CD8-positive, alpha-beta memory T cell (primary cell): ENCODE measurements at places on chromosomes 2 and 18. TPM values are rescaled to one million over a fixed set of nuclear protein-coding genes. Genes with fewer than 3 reads are reported as not detected.

DNA sequence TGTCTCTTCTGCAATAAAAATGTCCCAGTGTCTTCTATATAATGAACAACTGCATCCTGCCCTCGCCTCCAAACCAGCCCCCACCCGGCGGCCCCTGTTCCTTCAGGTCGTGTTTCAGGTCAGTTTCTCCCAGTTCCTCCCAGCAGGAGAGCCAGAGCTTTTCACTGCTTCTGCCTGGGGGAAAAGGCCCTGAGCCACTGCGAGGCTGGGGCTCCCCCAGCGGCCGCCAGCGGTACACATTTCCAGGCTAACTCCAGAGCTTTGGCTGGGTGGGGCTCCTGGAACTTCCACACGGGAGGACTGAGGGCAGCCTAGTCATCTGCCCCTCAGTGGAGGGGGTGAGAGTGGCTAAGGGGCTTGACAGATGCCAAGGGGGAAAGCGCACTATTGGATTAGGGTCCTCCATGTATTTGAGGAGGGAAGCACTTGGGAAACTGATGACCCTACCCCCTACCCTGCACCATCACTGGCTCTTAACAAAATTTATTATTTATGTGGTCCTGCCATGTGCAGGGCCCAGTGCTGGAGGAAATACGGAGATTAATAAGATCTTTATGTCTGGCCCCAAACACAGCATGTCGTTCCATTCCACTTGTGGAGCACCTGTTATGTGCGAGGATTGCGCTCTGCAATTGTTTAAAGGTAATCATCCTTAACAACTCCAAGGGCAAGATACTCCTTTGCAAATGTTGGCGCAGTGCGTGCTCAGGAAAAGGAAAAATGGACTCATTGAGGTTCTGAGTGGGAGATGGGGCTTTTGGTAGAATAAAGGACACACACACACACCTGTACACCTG, 17.3 kb upstream of the CYS1 start:
- no peak for DNase-seq
- H3K36me3 ChIP-seq, result no peaks in the 10 kb centered on the region
- no peak overlapping the region for H3K4me3 ChIP-seq
- H3K4me1 ChIP-seq, result no peaks in the 10 kb centered on the region

- DNase-seq, result no peak
- H3K27ac ChIP-seq, result no peak overlapping the region
- H3K4me1 ChIP-seq, result no peaks in the 10 kb centered on the region
- no peaks in the 10 kb centered on the region for H3K27me3 ChIP-seq
- no peak overlapping the region for H3K4me3 ChIP-seq
Measured at GRCh38 chr18:41457765-41458326, 497.2 kb upstream of the PIK3C3 start.

DNA sequence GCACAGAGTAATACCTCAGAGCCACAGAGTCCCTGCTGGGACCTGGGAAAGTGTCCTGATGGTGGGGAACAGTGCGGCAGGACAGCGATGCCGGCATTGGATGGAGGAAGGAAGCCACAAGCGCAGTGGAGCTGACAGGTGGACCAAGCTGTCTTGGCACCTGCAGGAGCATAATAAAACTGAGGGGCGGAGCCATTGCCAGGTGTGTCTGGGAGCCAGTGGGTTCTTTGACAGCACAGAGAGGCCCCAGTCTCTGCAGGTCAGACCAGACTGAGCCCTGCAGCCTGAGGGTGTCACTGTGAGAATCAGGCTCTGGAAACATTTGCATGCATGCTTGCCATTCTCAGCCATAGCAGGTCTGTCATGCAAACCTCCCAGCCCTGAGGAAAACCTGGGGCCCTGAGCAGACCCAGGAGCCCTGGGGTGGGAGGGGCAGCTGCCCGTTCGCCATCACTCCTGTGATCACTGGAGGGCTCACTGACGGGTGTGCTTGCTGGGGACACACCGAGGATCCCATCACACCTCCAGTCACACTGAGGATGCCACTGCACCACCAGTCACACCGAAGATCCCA, 210.5 kb upstream of the HDAC4 start:
- no peak overlapping the region for H3K4me3 ChIP-seq
- no peak for DNase-seq
- H3K27ac ChIP-seq, result no peak overlapping the region
- no peaks in the 10 kb centered on the region for H3K36me3 ChIP-seq
- H3K4me1 ChIP-seq, result peaks cover 10% of the 10 kb centered on the region

- no peaks in the 10 kb centered on the region for H3K4me1 ChIP-seq
- H3K27ac ChIP-seq, result no peak overlapping the region
- no peaks in the 10 kb centered on the region for H3K36me3 ChIP-seq
- no peaks in the 10 kb centered on the region for H3K27me3 ChIP-seq
- H3K4me3 ChIP-seq, result no peak overlapping the region
Measured at GRCh38 chr2:125168442-125168841, 1143.4 kb downstream of the CNTNAP5 start.

GRCh38 chr2:16334366-16334765, 331.3 kb downstream of the CYRIA start:
- H3K27me3 ChIP-seq, result no peaks in the 10 kb centered on the region
- DNase-seq, result no peak
- H3K4me1 ChIP-seq, result no peaks in the 10 kb centered on the region
- H3K27ac ChIP-seq, result no peak overlapping the region
- H3K4me3 ChIP-seq, result no peak overlapping the region
- no peaks in the 10 kb centered on the region for H3K36me3 ChIP-seq

DNA sequence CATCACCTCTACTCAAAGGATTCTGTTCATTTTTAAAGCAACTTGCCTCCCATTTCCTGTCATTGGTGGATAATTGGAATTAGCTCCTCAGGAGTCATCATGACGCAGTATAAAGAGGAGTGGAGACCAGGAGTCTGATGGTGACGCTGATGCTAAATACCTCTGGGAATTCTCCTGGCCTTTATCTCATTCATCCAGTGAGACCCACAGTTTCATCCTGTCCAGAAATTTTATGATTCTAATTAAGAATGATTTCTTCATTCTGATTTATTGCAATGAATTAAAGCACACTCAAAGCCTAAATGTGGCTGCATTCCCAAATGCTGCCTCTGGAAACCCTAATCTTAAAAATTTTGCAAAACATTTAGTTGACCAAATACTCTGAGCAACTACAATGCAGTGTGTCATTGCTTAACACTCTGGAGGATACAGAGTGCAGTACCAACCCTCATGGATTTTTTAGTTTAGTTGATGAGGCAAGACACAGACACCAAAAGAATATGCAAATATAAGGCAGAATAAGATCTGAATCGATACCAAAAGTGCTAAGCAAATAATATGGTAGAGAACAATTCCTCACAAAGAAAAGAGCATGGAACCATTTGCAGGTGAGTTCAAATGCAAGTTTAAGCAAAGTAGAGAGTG, 236.2 kb downstream of the ETAA1 start:
- DNase-seq, result no peak
- no peaks in the 10 kb centered on the region for H3K4me1 ChIP-seq
- no peaks in the 10 kb centered on the region for H3K36me3 ChIP-seq
- H3K27ac ChIP-seq, result no peak overlapping the region
- H3K4me3 ChIP-seq, result no peak overlapping the region

GRCh38 chr2:202774104-202774503, 97.5 kb downstream of the ICA1L start:
- DNase-seq, result no peak
- H3K4me3 ChIP-seq, result no peak overlapping the region
- H3K4me1 ChIP-seq, result no peaks in the 10 kb centered on the region
- H3K36me3 ChIP-seq, result peaks cover 10% of the 10 kb centered on the region
- H3K27ac ChIP-seq, result no peak overlapping the region

DNA sequence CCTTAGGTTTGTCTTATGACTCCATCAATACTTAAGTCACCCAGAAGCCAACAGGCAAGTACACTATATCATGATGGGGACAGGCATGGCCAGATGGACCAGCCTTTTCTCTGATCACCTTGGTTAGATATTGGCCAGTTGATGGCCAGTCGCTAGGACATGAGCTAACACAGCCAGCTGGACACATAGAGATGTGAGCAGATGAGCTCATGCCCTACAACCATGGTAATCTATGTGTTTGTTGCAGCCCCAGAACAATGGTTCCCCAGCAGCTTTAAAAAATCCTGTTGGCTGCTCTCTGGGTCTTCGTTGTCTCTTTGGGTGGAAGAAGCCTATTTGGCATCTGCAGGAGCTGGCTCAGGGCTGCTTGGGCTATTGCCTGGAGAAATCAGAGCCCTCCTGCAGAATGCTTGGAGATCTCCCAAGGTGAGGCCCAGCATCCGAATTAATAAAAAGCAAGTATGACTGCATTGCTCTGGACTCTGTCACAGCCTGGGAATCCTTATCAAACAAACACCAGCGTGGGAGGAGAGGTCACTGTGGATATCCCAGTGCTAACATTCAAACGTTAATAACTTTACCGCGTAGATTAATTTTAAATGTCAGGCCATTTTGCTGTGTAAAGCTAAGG, 62.3 kb upstream of the KLHL29 start:
- DNase-seq, result no peak
- H3K4me1 ChIP-seq, result no peaks in the 10 kb centered on the region
- no peaks in the 10 kb centered on the region for H3K27me3 ChIP-seq
- H3K36me3 ChIP-seq, result no peaks in the 10 kb centered on the region
- no peak overlapping the region for H3K4me3 ChIP-seq
- H3K27ac ChIP-seq, result no peak overlapping the region

DNA sequence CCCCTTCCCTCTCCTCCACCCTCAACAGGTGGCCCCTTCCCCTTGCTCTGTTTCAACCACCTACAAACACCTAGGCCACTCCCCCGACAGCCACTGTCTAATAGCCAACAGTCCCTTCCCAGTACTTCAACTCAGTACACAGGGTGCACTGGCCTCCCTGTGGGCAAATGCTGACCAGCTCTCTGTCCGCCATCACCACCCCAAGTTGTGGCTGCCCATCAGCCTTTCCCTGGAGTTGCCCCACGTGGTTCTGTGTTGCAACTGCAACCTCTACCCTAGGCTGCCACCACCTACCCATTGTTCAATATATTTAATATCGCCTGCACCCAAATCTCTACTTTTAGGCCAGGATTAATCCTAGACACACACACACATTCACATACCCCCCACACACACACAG, 173.5 kb downstream of the MREG start:
- H3K36me3 ChIP-seq, result no peaks in the 10 kb centered on the region
- DNase-seq, result no peak
- H3K4me1 ChIP-seq, result no peaks in the 10 kb centered on the region
- H3K27me3 ChIP-seq, result no peaks in the 10 kb centered on the region
- no peak overlapping the region for H3K4me3 ChIP-seq
- H3K27ac ChIP-seq, result no peak overlapping the region

DNA sequence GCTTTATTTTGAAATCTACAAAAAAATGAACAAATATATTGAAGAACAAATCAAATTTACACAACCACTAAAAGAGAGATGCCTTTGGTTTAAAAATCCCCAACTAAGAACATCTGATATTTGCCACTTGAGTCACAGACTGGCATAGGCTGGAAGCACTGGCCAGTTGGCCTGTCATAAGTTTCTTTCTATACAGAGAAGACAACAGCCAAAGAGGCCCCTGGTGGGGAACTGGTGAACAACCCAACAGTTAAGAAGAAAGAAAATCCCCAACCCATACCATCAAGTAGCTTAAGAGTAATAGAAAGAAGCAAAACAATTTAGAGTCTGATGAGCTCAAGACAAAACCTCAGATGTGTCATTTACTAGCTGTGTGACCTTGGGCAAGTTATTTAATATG, 45.5 kb downstream of the OSR1 start:
- DNase-seq, result no peak
- H3K36me3 ChIP-seq, result no peaks in the 10 kb centered on the region
- H3K27me3 ChIP-seq, result no peaks in the 10 kb centered on the region
- H3K4me1 ChIP-seq, result no peaks in the 10 kb centered on the region

The LDLRAD4 gene
- total RNA-seq, result 30.4 TPM

GRCh38 chr18:39149211-39149806, 1583.7 kb upstream of the CELF4 start:
- no peaks in the 10 kb centered on the region for H3K4me1 ChIP-seq
- H3K4me3 ChIP-seq, result no peak overlapping the region
- no peak for DNase-seq
- no peak overlapping the region for H3K27ac ChIP-seq

DNA sequence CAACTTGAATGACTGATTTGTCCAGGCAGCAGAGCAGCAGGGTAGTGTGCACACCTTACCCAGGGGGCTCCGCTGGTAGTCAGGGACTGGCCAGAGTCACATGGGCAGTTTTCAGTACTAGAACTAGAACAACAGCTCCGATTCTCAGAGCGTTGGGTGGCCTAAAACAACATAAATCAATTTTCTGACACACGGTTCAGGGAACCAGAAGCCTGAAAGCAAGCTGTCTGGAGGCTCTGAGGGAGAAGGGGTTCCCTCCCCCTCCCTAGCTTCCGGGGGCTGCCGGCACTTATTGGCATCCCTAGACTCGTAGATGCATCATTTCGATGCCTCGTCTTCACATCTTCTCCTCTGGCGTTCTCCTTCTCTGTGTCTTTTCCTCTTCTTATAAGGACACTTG, 13.4 kb upstream of the ITGB6 start:
- no peak overlapping the region for H3K27ac ChIP-seq
- no peaks in the 10 kb centered on the region for H3K27me3 ChIP-seq
- no peak for DNase-seq
- no peaks in the 10 kb centered on the region for H3K36me3 ChIP-seq

GRCh38 chr2:30470426-30470825, 23.4 kb downstream of the LCLAT1 start:
- no peak for DNase-seq
- H3K4me3 ChIP-seq, result no peak overlapping the region
- no peaks in the 10 kb centered on the region for H3K36me3 ChIP-seq
- peaks cover 3% of the 10 kb centered on the region for H3K4me1 ChIP-seq

GRCh38 chr2:225434014-225434413, 34.5 kb downstream of the NYAP2 start:
- no peak for DNase-seq
- no peak overlapping the region for H3K27ac ChIP-seq
- no peaks in the 10 kb centered on the region for H3K4me1 ChIP-seq
- H3K36me3 ChIP-seq, result no peaks in the 10 kb centered on the region

The CLIP4 gene
- 22.3 TPM for total RNA-seq

The FANCL gene
- total RNA-seq, result 22.6 TPM

DNA sequence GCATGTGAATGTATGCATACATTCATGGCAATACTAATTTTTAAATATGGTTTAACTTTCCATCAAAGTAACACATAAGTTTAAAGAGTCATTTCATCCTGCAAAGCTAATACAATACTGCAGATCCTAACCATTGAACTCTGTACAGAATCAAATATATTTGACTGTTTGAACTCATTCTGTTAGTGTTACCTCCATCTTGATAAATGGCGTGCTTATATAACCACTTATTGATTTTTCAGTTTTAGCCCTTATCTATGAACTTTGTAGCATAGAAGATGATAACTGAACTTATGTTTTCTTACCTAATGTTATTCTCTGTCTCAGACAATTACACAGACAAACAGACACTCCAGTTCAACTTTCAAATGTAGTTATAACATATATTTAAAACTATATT, 731.0 kb upstream of the LRATD1 start:
- no peaks in the 10 kb centered on the region for H3K27me3 ChIP-seq
- H3K4me1 ChIP-seq, result no peaks in the 10 kb centered on the region

The XIRP2 gene
- not detected for total RNA-seq

- H3K4me1 ChIP-seq, result no peaks in the 10 kb centered on the region
- H3K27me3 ChIP-seq, result no peaks in the 10 kb centered on the region
- no peak overlapping the region for H3K27ac ChIP-seq
- H3K36me3 ChIP-seq, result no peaks in the 10 kb centered on the region
- no peak overlapping the region for H3K4me3 ChIP-seq
Measured at GRCh38 chr18:32530947-32531651, 60.4 kb upstream of the GAREM1 start.
